T-helper 2 cell treated with Interferon-gamma antibody and Interleukin-4, amounts not matched to agents 5 μg/mL and 100 μg/mL, for 36 hours (primary cell): ENCODE measurements at places on chromosomes 16 and 17.

- no peak for DNase-seq
Observed at GRCh38 chr17:80793851-80794267, 197.8 kb upstream of the CHMP6 start.

GRCh38 chr16:59144841-59145240 lies 410.7 kb upstream of the GOT2 start:
- DNase-seq = no peak

- no peak for DNase-seq
Observed at GRCh38 chr17:61205401-61205800, 194.2 kb upstream of the TBX2 start.

GRCh38 chr16:52548261-52549010 lies 1.5 kb upstream of the TOX3 start:
- no peak for DNase-seq

- DNase-seq = no peak
Observed at GRCh38 chr16:17404941-17405689, 65.6 kb downstream of the XYLT1 start.

- no peak for DNase-seq
Observed at GRCh38 chr16:85583491-85584181, 29.5 kb upstream of the GSE1 start.

DNA sequence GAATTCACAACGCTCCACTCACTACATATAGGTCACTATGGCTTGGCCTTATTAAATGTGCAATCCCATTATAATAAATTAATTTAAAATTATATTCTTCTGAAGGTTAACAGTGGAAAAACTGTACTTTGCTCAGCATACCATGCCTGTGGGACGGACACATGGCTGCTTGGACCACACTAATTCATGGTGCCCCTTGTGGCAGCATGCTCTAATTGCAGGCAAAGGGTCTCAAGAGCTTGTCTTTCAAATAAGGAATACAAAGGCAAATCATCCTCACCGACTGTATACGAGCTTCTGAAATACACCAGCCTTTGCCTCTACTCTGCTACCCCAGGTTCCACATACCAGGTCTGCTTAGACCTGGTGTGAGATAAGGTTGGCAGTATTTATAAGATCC lies 11.7 kb downstream of the SMPD3 start:
- no peak for DNase-seq

DNA sequence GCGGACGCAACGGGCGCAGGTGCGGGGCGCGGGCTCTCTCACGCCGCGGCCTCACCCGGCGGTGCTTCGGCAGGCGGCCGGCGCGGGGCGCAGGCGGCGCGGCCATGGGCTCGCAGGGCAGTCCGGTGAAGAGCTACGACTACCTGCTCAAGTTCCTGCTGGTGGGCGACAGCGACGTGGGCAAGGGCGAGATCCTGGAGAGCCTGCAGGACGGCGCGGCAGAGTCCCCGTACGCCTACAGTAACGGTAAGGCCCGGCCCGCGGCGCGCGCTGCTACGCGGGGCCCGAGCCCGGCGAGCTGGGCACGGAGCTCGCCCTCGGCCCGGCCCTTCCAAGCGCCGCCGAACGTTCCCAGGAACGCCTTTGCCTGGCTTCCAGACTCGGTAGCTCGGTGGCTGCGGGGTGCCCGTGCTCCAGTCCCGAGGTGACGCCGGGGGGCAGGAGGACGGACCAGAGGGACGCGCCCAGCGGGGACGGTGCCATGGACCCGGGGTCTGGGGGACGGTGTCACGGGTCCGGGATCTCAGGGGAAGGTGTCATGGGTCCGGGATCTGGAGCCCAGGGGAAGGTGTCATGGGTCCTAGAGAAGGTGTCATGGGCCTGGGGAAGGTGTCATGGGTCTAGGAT lies 435 bp downstream of the RAB40C start:
- DNase-seq = no peak

GRCh38 chr16:1543085-1543896 lies 9.8 kb downstream of the TMEM204 start:
- peak; percentile 76 for DNase-seq

DNA sequence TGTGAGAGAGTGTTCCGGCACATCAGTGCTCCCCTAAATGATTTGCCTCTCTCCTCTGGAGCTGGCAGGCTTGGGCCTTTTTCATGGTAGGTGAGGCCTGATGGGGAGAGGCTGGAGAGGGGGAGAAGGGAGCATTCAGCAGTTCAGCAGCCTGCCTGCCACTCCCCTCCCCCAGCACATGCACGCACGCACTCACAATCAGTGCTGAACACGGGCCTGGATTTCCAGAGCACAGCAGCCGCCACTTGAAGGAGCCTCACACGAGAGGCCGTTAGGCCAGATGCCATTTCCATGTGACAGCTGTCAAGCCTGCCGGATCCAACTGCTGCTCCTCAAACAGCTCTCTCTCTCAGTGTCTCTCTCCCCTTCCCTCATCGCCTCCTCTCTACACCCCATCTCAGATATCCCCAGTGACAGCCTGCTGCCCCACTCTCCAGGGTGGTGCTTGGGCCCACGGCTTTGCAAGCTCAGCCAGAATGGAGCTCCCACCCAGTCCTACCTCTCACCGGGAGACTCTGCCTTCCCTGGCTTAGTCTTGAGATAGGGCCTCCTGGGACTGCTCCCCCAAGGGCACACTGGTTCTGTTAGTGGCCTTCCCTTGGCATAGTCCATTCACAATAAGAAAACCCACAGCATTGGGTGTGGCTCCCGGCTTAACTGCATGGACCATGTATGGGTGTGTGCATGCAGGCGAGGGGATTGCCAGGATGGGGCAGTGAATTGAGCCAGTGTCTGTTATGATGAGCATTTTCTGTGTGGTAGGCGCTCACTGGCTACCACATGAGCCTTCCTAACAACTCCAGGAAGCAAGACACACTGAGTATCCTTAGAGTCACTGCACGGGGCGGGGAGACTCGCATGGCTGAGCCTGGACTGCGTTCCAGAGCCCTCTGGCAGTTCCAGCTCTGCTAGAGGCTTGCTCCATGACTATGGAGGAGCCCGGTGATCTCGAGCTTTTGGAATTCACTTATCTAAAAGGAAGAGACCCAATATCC lies 226.2 kb downstream of the CCDC182 start:
- no peak for DNase-seq

- no peak for DNase-seq
Observed at GRCh38 chr16:17454162-17454730, 16.5 kb downstream of the XYLT1 start.

- DNase-seq = no peak
Observed at GRCh38 chr16:57987441-57988177, 12.9 kb downstream of the ZNF319 start.

DNA sequence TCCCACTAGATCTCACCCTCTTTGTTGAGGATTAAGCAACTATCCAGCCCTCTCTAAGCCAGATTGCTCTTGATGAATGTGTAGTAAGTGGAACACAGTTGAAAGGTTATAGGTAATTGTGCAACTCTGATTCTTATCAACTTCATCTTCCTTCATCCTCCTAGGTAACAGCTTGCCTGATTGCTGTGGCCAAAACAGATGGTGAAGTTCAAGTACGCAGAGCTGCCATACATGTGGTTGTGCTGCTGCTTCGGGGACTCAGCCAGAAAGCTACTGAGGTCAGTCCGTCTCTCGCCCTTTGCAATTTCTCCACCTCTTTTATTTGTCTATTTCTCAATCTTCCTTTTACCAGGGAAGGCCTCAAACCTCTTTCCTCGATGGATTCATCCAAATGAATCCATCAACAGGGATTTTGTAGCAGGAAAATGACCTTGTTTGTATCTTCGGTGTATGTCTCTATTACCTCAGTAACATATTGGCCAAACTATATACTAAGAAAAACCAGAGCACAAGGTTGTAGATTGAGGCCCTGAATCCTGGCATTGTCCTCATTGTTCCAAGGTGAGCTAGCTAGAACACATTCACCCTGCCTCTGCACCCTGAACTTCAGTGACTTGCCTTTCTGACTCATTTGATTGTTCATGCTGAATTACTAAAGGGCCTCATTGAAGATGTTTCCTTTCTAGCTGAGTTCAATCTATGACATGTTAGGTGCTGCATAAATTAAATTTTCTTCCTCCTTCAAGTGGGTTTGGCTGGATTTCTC lies 65.1 kb upstream of the HAS3 start:
- no peak for DNase-seq

GRCh38 chr17:65677932-65678331 lies 116.5 kb upstream of the AXIN2 start:
- no peak for DNase-seq

DNA sequence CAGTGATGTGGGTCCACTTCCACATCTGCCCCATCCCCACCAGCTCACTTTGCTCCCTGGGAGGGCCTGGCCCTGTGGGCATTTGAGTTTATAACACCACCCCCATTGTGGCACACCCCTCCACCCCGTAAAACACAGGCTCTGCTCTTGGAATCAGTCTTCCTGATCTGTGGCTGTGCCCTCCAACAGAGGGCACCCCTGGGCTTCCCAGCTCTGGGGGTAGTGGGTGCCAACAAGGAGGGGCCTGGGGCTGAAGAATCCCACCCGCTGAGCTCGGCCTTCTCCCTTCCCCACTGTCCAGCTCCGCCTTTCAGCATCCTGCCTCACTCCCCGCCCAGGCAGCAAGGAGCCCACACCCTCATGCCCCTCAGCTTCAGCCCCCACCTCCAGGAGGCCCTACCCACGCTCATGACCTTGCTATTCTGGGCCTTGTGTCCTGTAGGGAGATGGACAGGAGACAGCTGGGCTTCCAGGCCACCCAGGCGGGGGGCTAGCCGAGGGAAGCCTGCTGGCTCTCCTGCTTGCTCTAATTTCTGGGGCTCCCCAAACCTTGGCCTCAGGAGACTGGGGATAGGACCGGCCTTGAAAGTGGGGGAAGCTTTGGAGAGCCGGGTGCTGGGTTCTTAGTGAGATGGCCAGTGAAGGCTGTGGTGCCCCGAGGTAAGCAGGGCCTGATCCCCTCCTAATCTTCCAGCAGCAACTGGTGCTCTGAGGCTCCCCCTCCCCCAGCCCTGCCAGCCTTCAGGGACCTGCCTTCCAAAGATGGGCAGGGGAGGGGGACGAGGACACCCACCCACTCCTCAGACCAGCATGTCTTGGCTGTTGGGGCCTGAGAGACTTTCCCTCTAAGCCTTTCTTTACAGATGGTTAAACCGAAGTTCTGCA lies 2.9 kb upstream of the ATP2A1 start:
- DNase-seq = no peak

DNA sequence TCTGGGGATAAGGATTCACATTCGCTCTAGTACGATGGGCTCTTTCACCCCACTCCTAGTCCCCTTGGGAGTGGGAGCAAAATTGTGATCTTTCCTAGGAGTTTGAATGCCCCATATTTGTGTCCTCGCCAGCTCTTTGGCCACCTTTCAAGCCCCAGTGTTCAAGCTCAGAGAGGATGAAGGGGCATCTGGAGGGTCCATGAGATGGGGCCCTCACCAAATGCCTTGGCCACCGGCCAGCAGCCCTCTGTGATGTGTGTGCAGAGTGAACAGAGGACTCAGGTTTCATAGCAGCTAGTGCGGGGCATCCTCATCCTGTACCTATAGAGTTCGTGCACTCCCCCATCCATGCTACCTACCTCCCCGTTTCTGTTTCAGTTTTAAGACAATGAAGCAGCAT lies 140.6 kb downstream of the RAB11FIP4 start:
- no peak for DNase-seq

DNA sequence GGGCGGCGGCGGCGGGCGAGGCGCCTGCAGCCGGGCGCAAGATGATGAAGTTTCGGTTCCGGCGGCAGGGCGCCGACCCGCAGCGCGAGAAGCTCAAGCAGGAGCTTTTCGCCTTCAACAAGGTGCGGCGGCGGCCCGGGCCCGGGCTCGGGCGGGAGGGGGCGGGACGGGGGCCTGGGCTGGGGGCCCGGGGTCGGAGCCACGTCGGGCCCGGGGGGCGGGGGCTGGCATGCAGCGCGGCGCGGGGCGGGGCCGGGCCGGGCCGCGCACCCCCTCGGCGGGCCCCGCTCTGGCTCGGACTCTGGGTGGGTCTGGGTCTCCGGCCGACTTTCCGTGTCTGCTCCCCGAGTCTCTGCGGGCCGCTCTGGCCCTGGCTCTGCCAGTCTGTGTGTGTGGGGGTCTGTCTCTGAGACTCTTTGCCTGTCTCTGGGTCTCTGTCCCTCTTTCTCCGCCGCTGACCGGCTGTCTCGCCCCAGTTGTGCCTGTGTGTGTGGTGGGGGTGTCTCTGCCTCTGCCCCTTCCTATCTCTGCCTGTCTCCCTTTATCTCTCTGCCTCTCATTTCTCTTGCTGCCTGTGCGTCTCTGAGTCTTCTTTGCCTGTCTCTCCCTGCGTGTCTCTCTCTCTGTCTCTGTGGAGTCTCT lies 328 bp downstream of the LLGL1 start:
- DNase-seq = no peak

- DNase-seq = no peak
Observed at GRCh38 chr17:17824783-17825614, 11.8 kb downstream of the SREBF1 start.

- peak; percentile 44 for DNase-seq
Observed at GRCh38 chr17:3827124-3827773, 18.8 kb downstream of the NCBP3 start.

GRCh38 chr16:22663389-22664064 lies 150.4 kb upstream of the HS3ST2 start:
- DNase-seq = no peak

DNA sequence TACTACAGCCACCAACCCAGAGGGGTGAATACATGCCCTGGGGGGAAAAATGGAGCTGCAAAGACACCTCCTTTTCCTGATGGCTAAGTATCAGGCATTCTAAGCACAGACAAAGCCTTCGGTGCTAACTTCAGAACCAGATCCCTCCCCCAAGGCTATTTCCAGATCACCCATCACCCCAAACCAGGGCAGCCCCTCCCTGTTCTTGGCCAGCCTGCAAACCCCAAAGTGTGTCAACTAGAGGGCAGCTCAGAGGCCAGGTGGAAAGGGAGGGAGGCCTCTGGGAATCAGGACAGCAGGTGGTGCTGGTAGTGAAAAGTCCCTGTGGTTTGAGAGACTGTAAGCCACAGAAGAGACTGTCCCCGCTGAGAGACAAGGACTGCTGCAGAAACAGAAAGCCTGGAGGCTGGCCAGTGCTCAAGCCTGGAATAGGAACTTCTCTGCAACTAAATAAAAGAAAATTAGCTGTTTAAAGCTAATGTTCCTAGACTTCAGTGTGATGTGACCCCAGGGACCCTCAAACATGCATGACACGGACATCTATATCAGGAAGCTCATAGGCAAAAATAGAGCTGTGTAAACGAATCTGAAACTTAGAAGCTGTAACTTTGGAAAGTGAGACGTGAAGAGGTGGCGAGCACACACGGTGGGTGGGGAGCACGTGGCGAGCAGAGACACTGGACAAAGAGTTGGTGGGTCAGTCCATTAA lies 9.1 kb downstream of the TUBG1 start:
- no peak for DNase-seq

DNA sequence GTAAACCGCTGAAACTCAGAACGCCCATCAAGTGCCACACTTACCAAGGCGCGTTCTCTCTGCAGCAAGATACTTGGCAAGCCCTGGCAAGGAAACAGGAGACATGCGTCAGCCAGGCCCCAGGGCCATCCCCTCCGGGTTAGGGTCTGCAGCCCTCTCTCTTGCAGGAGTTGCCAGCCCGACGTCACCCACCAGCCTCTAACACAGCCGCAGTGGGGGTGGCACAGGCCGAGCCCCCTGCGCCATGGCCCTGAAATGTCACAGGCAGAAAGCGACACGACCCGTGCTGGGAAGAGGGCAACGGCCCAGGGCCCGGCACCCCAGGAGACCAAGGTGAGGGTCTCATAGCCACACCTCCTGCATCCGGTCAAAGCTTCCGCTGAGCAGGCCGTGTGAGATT lies 21.9 kb downstream of the ELAC2 start:
- no peak for DNase-seq
